Globus pallidus (tissue), 1 donor: ENCODE measurements at places on chromosomes 1 and 21.

DNA sequence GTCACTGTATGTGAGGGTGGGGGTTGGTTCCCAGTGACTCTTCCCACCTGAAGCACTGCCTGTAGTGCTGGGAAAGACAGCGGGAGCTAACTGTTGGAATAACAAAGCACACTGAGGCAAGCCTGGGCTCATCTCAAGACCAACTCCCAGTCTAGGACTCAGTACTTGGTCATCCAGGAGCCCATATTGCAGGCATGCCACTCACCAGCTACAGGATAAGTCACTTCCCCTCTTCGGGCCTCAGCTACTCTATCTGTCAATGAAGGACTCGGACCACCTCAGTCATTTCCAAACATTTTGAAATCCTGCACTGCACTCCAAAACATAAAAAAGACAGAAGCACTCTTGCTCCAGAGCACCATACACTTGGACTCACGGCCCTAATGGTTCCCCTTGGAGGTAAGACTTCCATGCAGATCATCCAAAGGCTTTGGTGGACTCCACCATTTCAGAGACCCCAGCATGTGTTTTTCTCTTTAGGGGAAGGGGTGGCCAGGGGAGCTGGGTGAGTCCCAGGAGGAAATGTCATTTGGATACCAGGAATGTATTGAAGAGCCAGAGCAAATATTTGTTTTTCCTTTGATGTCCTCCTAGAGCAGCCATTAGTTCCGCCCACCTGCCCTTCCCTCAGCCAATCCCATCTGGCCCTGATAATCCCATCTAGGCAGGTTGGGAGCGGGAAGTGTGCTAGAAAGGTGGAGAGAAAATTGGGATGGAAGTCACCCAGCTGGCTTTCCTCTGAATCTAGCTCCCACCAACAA lies 3.1 kb downstream of the NUAK2 start:
- no peak for DNase-seq

DNA sequence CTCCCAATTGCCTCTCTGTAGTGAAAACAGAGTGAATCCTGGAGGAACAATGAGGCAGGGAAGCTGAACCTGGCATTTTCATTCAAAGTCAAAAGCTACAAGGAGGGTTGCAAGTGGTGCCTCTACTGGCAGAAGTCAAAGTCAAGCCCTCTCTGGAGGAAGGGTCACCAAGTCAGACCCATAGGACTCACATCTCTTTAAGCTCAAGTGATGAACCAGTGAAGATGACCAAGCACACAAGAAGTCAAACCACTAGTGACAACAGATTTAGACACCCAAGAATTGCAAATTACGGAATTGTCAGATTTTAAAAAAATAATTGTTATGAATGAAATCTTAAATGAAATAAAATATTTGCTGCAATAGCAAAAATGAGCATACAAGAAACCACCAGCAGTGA lies 81.1 kb upstream of the ATP1B1 start:
- no peak for DNase-seq

GRCh38 chr1:56149761-56150160 lies 429.6 kb downstream of the PLPP3 start:
- DNase-seq = no peak

- no peak for DNase-seq
These were observed 17.2 kb downstream of the UBE2Q1 start for GRCh38 chr1:154541231-154541630.

- no peak for DNase-seq
These were observed 16.9 kb downstream of the RAB7B start for GRCh38 chr1:205986292-205986691.

- DNase-seq = no peak
These were observed 186.2 kb downstream of the C1orf94 start for GRCh38 chr1:34362949-34363348.
